Lung (tissue), 17 donors: ENCODE measurements at places on chromosomes 7 and 10. TPM values are rescaled to one million over a fixed set of nuclear protein-coding genes. Genes with fewer than 3 reads are reported as not detected.

Gene ENTPD1
- total RNA-seq, result 20.9 TPM

Gene FBXO24
- 1.3 TPM for total RNA-seq

Gene PRSS37
- total RNA-seq, result not detected

Gene ANKRD1
- total RNA-seq, result 6.6 TPM

Gene ZNF804B
- total RNA-seq, result not detected
